Cerebellum (tissue), 4 donors: ENCODE measurements at places on chromosomes 13 and 19.
A peak's percentile ranks its signal among the peaks of the same experiment; 100 is the strongest.

DNA sequence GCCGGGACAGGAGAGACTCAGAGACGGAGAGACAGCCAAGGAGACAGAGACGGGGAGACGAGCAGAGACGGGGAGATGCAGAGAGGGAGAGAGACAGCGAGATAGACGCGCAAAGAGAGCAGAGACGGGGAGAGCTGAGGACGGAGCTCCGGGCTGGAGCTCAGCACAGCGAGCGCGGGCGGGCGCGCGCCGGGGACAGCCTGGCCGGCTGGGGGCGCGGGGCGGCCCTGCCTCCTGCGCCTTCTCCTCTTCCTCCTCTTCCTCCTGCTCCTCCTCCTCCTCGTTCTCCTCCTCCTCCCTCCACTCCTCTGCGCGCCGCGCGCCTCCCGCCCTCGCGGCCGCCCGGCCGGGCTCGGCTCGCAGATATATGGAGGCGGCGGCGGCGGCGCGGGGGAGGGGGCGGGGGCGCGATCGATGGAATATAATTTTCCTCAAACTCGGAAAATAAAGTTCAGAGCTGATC lies at the start of gene ERFL:
ERFL (minus strand) TSS at position 229 of the 463 bp plus-strand sequence. CDS start 15,530 bp downstream, outside the sequence.
- DNase-seq: no peak

DNA sequence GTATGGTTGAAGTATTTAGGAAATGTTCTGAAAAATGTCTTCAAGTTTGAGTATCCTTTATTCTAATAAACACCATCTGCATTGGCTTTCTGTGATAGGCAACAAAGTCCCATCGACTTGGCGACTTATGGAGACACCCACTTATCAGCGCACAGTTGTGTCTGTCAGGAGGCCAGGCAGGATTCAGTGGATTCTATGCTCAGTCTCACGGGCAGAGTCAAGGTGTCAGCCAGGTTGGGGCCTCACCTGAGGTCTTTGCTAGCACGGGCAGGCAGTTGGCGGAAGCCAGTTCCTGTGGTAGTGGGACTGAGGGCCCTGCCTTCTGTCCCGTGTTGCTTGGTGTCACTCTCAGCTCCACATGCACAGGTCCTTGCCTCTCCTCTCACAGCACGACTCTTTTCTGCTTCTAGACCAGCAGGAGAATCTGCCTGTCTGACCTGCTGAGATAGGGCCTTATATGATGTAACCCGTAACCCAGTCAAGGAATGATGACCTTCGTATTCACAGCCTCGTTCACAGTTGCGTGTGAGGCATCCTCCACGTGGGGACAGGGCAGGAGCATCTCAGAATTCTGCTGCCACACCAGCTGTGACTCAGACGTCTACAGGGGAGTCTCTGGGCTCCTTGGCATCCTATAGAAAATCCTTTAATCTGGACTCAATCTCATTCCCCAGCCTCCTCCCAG lies 10.0 kb downstream of the CUL4A start:
- DNase-seq: no peak

- no peak for DNase-seq
Measured at GRCh38 chr13:94168783-94169453, 310.6 kb downstream of the DCT start.

GRCh38 chr19:2149980-2150793 lies 1.2 kb downstream of the AP3D1 start:
- no peak for DNase-seq

GRCh38 chr13:93343097-93343496 lies 116.5 kb downstream of the GPC6 start:
- DNase-seq: no peak

DNA sequence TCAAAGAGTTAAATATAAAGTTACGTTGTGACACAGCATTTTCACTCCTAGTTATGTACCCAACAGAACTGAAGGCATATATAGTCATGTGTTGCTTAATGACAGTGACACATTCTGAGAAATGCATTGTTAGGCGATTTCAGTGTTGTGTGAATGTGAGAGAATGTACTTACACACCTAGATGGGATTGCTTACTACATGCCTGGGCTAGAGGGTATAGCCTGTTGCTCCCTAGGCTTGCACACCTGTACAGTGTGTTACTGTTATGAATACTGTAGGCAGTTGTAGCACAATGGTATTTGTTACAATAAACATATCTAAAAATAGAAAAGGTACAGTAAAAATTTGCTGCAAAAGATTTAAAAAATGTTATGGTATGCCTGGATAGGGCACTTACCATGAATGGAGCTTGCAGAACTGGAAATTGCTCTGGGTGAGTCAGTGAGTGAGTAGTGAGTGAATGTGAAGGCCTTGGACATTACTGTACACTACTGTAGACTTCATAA lies 89.2 kb downstream of the DHRS12 start:
- no peak for DNase-seq

- DNase-seq: no peak
Measured at GRCh38 chr13:83773961-83774360, 108.3 kb downstream of the SLITRK1 start.

GRCh38 chr13:29689548-29689947 lies 94.1 kb upstream of the SLC7A1 start:
- DNase-seq: no peak

- no peak for DNase-seq
Measured at GRCh38 chr13:94515374-94515773, 35.9 kb upstream of the DCT start.

DNA sequence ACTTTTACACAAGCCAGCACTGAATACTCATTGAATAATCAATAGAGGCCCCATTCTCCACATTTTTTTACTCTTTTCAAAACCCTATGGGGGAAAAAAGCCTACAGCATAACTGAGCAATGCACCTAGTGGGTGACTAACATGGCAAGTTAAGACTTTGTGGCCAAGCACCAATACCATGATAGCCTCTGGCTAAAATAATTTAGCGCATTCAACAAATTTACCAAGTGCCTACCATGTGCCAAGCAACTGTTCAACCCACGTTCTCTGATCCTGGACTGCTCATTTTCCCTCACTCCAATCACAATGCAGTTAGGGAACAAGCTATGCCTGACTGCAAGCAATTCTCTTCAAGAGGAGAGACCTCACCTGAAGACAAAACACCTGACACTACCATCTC lies 3.0 kb downstream of the ANKRD10 start:
- no peak for DNase-seq

DNA sequence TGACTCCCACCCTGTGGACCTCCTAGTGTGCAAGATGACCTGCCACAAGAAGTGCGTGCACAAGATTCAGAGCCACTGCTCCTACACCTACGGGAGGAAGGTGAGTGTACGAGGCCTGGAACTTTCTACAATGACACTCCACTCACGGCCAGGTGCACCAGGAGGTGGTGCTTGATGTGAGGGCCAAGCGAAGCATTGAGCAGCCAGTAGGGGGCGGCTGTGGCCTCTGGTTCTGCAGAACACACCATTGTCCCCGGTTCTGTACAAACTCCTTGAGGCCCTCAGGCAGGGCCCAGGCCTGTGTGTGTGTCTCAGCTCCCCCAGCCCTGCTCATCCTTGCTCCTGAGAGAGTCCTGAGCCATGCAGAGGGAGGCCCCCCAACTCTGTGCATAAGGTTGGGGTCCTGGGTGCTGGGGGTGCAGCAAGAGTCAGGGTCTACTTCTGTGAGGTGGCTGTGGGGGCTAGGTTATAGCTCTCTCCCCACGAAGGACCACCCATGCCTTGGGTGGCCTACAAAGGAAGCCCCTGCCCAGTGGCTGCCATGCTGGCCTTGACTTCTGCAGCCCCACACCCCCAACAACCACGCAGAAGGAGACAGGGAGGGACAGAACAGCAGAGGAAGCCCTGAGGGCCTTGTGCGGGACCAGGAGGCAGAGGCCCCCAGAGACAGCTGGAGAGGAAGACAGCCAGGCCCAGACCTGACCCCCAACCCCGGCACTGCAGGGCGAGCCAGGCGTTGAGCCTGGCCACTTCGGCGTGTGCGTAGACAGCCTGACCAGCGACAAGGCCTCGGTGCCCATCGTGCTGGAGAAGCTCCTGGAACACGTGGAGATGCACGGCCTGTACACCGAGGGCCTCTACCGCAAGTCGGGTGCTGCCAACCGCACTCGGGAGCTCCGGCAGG lies 9.7 kb upstream of the USE1 start:
- DNase-seq: peak; percentile 41

DNA sequence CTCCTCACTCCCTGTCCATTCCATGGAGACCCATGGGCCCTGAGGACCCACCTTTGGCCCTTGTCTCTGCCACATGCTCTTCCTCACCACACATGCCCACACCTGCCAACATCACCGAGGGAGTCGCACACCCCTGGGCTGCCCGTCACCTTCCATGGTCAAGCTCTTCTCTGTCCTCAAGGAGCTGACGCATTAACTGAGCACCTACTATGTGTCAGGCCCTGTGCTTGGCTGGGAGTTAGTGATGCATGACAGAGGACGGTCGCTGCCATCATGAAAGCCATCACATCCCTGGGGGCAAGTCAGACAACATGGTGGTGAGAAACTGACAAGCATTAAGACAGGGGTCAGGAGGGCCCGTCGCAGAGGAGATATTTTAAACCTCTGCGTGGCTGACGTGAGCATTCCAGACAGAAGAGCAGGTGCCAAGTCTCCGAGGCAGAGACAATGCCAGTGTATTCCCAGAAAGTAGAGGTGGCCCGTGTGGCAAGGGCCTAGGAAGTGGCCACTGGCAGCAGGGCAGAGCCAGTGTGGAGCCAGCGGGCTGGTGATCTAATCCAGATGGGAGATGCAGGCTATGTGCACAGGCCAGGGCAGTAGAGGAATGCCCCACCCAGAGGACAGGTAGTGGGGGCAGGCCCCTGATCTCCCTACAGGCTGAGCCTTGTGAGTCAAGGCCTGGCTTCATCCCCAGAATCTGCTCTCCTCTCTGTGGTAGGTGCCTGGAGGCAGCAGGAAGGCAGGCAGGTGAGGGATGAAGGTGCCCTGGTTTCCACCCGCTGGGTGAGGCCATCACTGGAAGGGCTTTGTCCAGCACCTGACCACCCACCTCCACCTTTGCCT lies 21.2 kb downstream of the ELAVL1 start:
- no peak for DNase-seq

DNA sequence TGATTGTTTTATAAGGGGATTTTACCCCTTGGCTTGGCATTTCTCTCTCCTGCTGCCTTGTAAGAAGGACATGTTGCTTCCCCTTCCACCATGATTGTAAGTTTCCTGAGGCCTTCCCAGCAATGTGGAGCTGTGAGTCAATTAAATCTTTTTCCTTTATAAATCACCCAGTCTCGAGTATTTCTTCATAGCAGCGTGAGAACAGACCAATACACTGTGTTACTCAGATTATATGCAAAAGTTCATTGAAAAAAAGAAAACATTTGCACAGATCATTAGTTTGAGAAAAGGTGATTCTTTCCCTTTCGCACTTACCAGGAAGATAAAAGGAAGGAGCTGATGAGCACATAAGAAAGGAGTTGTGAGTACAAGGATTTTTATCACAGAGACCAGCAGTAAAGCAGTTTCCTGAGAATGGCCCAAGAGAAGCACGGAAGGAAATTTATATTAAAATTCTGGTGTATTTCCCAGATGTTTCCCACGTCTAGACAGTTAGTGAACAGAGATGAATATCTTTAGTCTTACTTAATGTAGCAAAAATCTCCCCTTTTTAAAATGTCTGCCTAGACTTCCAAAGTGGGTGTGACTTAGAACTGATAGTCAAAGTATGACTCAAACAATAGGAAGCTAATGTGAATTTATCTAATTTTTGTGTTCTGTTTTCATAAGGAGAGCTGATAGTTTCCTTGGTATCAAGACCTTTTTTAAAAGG lies 431.8 kb upstream of the SGCG start:
- no peak for DNase-seq

DNA sequence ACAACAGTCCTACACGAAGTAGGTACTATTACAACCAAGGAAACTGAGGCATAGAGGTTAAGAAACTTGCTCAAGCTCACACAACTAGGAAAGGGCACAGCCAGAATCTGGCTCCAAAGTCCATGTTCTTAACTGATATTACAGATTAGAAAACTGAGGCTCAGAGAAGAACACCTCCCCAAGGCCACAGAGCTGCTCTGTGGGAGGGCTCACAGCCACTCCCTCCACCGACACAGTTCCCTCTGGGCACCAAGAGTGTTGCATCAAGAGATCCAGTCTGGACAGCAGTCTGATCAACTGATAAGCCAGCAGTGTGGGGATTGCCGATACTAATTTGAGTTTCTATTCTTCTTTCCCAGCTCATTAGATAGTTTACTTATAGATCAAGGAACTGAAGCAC lies 29.5 kb downstream of the SLC15A1 start:
- no peak for DNase-seq

- no peak for DNase-seq
Measured at GRCh38 chr13:44142941-44143665, 230.5 kb upstream of the SERP2 start.

DNA sequence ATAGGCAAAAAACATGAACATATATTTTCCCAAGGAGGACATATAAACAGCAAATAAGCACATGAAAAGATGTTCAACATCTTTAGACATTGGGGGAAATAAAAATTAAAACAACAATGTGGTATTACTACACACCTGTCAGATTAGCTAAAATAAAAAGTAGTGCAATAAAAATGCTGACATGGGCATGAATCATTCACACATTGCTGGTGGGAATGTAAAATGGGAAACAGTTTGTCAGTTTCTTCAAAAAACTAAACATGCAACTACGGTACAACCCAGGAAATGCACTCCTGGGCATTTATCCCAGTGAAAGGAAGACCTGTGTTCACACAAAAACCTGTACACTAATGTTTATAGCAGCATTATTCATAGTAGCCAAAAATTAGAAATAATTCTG lies 5.3 kb upstream of the SUCLA2 start:
- DNase-seq: no peak

- no peak for DNase-seq
Measured at GRCh38 chr19:54191811-54192453, 824 bp downstream of the TSEN34 start.

DNA sequence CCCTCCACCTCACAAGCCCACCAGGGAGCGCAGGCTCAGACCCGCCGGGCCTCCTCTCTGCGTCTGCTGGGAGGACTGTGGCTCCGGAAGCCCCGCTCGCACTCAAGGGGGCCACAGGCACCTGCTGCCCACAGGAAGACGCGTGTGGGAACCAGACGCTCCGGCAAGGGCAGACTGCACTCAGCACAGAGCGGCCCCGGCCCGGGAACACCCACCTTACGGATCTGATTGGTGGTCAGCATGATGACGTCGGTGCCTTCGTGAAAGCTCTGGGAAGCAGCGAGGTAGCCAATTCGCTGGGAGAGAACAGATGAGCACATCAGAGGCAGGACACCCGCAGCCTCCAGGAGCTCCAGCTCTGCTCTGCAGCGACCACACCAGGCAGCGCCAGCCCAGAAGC lies 14.6 kb downstream of the AP3D1 start:
- no peak for DNase-seq

DNA sequence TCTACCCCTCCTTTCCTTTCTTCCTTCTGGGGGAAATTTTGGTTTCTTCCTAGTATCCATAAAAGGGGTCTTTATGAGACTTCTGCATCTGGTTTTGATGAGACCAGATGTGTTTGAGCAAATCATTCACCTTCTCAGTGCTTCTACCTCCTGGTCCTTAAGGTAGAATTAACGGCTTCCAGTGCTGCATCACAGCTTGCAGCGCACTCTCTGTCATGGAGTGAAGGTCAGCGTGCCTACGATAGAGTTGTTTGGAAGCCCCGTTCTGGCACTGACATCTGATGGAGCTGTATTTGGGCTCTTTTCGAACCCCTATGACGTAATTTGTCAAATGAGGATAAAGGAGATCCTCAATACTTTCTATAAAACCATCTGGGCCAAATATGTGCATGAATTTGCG lies 164.2 kb downstream of the MTUS2 start:
- no peak for DNase-seq
